Heart left ventricle (tissue), 16 donors: ENCODE measurements at places on chromosomes 2 and 18.

DNA sequence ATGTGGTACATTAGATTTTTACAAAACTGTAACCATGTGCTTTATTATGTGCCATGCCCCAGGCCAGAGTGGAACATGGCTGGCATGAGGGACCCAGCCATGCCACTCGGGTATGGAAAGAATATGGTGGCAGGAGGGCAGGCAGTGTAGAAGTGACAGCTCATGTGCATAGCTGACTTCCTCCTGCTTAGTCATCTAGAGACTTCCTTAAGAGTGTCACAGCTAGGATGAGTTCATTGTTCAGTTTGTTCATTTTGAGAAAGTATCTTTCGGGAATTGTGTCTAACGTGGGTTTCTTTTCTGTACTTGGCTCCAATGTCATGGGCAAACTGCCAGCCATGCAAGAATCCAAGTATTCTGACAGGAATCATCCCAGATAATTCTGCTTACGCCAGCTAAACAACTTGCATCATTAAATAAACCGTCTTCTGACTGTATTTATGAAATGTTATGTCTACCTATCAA is 94.3 kb upstream of the ITGB6 start:
- peak; percentile 65 for DNase-seq

DNA sequence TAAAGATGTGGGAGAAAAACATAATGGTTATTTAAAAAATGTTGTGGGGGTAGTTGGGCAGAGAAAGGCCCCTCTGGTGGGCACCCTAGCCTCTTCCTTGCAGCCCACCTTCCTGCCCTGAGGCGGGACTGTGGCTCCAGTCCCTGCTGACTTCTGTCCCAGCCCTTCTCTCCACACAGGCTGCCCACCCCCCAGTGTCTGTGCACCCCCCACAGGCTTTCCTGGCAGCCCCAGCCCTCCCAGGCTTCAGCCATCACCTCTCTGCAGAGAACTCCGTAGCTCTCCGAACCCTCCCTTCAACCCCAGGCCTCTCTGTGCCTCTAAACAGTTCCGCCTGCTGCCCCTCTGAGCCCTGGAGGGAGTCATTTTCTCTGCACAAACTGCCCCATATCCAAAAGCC is 75.4 kb downstream of the DYSF start:
- no peak for DNase-seq

DNA sequence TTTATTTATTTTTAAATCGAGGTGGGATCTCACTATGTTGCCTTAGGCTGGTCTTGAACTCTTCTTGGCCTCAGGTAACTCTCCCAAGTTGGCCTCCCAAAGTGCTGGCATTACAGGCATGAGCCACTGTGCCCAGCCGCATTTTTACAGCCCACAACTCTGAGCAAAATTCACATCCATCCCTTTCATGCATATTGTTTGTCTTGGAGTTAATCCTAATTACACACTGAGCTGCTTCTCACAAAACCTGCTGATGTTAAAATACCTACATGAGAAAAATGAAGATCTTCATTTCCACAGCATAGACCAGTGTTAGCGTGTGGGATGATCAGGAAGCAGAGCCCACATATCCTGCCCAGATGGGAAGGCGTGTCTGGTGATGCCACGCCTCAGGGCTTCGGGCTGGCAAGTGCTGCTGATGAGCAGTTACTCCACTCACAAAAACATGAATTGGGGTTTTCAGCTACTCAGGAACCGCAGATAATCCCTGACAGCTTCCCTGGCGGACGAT is 14.6 kb downstream of the ITGB1BP1 start:
- DNase-seq = no peak

- DNase-seq = no peak
Measured at GRCh38 chr18:9095297-9096006, 7.0 kb upstream of the NDUFV2 start.

DNA sequence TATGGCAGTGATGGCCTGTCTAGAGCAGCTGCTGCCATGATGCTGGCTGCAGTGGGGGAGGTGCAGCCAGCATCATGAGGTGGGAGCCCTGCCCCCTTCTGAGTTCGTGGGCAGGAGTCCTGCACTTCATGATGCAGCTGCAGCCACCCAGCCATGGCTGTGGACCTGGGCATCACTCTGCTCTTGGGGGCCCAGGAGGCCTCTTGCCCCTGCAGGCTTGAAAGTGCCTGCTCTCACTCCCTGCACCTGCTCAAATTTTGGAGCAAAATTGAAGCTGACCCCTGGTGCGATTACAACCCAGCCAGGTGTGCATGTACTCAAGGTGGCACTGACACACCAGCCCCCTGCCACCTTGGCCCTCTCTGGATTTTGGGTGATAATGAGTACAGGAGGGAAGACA is 712.9 kb downstream of the NUP35 start:
- no peak for DNase-seq

DNA sequence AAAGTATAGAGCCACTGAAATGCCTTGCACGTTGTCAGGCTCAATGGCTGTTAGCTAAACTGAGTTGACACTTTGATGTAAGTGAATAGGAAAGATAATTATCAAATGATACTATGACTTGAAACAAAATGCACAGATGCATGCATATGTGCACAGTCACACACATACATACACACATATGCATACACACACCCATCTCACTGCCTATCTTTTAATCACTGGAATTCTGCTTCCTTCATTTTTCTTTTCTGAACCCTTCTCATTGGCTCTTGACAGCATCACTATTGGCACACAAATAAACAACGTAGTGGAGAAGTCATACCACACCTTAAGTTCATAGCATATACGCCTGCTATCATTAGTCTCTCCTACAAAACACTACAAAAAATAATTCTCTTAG is 154.9 kb upstream of the NCKAP5 start:
- no peak for DNase-seq

DNA sequence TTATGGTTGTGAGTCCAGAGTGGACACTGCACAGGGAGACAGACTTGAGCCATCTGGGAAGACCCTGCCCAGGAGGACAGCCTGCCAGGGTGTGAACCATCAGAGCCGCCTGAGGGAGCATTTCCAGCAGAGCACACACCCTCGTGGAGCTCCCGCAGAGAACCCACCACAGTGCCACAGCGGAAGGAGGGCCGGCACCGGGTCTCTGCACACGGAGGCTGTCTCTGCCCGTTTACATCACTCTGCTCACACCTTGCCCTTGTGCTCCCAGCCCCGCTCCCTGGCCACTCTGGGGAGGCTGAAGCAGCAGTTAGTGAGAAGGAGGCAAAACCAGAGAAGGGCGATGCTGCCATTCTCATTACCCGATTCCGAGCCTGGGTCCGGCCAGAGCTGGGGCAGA is 161.9 kb downstream of the KLHL29 start:
- DNase-seq = no peak

- no peak for DNase-seq
Measured at GRCh38 chr2:143397884-143398614, 268.8 kb downstream of the ARHGAP15 start.

DNA sequence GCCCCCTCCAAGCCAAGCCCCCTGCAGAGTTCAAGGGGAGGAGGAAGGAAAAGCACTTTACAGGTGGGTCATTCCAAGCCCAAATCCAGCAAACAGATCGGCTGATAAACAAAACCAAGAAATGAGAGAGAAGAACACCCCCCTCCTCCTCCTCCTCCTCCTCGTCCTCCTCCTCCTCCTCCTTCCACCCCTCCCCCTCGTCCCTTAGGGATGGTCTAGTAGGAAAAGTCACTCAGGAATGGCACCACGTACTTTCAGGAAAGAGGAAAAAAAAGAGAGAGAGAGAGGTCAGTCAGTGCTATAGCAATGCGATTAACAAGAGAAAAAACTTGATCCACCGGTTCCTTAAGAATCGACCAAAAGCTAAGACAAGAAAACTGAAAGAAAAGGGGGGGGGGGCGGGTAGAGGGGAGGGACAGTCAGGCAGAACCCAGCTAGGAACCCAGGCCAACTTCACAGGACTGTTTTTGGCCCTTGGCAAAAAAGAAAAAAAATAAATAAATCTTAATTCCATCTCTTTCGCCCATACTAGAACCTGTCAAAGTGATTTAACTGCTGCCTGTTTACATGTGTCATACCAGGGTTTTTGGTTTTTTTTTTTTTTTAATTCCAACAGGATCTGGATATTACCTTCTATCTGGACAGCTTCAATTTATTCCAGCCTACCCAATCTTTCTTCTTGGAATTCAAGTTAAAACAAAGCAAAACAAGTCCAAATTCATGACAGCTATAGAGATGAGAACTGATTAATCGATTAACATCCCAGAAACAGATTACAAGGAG is 906 bp downstream of the IKZF2 start:
- DNase-seq = peak; percentile 34

DNA sequence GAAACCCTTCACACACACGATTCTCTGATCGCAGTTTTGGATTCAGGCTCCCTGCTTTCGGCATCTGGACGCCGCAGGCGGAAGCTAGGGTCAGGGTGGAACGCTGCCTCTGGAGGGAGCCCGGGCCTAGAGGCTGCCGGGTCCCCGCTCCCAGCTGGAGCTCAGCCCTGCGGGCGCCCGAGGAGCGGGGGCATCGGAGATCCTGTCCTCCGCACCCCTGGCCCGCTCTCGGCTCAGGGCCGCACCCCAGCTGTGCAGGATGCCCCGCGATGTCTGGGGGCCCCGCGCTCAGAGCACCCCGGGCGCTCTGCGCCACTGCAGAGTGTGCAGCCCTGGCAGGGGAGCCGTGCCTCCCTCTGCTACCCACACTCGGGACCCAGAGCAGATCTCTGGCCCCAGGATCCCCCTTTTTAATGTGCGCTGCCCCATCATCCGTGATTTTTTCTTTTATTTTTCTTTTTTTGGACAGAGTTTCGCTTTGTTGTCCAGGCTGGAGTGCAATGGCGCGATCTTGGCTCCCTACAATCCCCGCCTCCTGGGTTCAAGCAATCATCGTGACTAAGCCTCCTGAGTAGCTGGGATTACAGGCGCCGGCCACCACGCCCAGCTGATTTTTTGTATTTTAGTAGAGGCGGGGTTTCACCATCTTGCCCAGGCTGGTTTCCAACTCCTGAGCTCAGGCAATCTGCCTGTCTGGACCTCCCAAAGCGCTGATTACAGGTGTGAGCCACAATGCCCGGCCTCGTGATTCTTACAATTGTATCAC is 54.8 kb upstream of the TUBA3E start:
- no peak for DNase-seq

DNA sequence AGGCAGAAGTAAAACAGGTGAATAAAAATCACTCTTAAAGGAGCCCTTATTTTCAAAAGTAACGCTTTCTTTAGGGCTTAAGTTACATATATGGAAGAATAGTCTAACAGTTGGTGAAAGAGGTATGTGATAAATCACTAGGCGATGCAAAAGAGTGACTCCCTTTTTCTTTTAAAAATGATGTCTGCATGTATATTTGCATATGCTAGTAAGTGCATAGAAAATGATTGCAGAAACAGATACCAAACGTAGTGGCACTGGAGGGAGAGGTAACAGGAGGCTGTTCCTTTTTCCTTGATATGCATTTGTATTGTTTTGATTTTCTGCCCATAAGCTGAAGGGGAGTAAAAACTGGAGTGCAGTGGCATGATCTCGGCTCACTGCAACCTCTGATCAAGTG is 158.3 kb downstream of the PRPF40A start:
- DNase-seq = no peak

DNA sequence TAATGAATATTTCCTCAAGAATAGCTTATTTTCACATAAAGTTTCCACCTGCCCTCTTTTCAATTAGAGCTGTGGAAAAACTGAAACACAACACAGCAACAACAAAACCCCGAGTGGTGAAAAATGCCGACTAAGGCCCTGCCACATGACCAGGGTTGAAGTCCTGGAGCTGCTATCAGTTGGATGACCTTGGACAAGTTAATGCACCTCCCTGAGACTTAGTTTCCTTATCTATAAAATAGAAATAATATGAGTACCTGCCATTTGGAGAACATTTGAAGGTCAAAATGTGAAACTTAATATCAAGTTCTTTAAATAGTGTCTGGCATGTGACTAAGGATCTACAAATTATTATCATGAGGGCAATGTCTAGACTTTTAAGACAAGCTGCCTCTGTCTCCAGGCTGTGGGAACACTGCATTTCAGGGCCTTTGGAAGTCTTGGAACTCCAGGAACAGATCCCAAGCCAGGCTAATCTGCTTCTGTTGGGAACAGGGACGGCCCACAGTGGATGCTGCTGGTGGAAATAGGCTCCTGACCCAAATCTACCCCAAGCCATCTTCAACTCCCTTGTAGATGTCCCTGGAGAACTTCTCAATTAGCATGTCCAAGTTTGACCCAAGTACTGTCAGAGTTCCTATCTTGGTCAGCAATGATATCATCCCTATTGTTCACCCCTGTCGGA is 42.0 kb upstream of the TRIB2 start:
- DNase-seq = no peak

- no peak for DNase-seq
Measured at GRCh38 chr2:218079943-218080913, 11.2 kb downstream of the RUFY4 start.

- DNase-seq = no peak
Measured at GRCh38 chr2:197205585-197206215, 104.9 kb downstream of the ANKRD44 start.

- DNase-seq = no peak
Measured at GRCh38 chr2:173062801-173063200, 12.8 kb upstream of the MAP3K20 start.

DNA sequence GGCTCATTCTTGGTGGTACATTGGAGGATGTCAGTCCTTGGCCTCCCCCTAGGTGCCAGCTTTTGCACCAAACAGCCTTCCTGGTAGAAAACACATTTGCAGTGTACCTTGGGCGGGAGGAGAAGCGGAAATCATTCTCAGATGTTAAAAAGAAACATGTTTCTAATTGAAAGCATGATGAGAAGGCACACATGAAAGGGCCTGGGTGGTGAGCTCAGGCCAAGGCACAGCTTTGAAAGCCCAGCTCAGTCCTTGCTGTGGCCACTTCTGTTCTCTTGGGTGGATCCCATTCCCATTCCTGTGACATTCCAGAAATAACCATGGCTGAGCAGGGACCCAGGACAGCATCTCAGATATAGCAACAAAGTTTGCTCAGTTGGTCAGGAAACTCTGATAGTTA is 71.5 kb downstream of the LTBP1 start:
- DNase-seq = no peak

DNA sequence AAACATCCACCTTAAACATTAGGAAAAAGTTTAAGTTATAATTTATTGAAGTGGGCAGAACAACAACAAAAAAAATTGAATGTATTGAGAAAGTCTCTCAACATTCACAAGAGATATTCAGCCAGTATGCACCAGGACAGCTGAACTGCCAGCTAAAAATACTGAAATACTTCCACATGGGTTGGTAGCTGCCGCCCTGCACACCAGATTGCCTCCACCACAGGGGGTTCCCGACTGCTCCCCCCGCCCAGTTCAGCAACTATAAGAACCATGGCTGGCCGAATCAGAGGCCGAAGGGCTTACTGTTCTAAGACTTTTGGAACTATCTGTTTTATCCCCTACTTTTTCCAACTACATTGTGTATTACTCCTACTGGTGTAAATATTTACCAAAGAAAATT is 150.0 kb upstream of the LRP1B start:
- DNase-seq = no peak

DNA sequence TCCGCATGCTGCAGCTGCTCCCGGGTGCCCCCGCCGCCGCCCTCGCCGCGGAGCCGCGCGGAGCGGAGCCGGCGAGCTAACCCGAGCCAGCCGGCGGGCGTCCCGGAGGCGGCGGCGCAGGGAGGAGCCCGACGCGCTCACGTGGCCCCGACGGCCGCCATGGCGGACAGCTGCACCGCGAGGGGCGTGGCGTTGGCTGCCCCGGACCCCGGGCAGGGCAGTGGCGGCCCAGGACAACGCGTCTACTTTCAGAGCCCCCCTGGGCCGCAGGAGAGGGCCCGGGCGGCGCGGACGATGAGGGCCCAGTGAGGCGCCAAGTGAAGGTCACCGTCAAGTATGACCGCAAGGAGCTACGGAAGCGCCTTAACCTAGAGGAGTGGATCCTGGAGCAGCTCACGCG is 30.0 kb upstream of the CCNYL1 start:
- no peak for DNase-seq

- no peak for DNase-seq
Measured at GRCh38 chr2:128502638-128503246, 184.1 kb upstream of the HS6ST1 start.

- no peak for DNase-seq
Measured at GRCh38 chr18:48361801-48362200, 47.4 kb downstream of the ZBTB7C start.
